ENCODE measurements at places on chromosomes 6 and 20.

DNA sequence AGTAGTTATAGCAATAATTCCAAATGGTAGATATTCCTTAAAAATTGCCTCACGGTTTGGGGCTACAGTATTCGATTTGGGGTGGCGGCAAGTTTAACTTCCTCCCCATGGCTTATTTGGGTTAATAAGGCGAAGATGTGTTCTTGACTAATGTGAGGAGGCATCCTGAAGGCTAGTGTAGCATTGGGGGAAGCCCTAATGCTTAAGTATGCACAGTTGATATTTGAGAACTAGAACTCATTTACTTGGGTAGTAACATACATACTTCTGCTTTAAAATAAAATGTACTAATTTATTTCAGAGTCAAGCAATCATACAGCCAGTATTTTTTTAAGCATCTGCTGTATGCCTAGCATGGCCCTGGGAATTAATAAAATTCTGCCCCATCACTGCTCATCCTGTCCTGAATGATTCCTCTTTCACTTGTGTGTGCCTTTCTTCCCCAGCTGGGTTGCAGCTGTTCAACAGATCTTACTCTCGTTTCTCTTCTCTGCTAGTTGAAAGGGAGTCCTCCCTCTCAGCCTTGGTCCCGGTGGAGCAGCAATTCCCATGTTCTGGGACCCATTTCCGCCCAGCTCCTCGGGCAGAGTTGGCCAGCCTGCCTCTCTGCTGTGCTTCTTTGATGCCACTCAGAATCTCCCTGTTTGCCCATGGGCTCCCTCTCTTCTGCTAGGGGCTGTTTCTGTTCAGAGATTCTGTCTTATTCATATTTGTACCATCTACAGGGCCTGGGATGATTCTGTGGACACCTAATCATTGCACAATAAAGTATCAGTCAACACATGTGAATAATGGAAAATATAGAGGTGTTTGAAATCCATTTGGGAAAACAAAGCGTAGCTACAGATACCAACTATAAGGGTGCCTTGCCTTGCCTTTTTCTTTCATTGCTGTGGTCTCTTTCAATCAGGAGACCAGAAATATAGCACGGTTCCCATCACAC lies 104.8 kb downstream of the ARID1B start:
- DNase-seq, result no peak

DNA sequence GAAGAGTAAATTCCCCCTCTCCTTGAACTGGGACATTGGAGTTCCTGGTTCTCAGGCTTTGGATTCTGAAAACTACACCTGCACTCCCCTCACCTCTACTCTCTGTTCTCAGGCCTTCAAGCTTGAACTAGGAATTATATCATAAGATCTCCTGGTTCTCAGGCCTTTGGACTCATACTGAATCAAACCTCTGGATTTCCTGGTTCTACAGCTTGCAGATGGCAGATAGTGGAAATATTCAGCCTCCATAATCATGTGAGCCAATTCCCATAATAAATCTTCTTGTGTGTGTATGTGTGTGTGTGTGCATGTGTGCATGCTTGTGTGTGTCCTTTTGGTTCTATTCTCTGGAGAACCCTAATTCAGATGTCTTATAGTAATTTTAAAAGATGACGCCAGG lies 12.7 kb upstream of the CHD6 start:
- no peak for DNase-seq

GRCh38 chr6:169035385-169036240 lies 218.0 kb downstream of the THBS2 start:
- no peak for DNase-seq

- no peak for DNase-seq
Observed at GRCh38 chr6:146850238-146850896, 251.6 kb downstream of the ADGB start.

DNA sequence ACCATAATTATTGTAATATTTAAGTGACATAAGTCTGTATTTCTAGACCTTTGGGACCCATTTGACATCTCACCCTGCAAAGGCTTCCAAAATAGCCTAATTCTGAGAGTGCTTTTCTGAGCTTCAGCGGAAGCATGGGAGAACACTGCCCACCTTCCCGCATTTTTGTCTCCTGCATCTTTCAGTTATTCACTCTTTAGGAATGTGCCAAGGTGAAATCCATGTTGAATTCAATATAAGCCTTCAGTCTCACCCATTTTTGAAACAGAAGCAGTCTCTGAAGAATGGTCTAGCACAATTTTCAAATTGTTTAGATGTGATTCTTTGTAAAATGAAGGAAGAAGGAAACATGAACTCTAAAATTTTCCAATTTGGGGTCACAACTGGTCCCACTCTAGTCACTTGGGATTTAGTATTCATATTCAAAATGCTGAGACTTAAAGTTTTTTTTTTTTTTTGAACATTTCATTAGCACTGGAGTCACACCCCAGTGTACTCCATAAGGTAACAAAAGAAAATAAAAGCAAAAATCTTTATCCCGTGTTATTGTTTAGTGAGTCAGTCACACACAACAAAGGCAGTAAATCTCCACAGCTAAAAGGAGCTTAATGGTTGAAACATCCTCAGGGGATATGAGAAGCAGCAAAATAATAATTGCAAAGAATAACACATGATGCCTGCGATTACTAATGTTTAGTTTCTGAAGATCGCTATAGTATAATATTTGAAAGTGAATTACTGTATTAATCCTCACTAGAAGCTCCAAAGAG lies 479.9 kb upstream of the BTBD3 start:
- no peak for DNase-seq

DNA sequence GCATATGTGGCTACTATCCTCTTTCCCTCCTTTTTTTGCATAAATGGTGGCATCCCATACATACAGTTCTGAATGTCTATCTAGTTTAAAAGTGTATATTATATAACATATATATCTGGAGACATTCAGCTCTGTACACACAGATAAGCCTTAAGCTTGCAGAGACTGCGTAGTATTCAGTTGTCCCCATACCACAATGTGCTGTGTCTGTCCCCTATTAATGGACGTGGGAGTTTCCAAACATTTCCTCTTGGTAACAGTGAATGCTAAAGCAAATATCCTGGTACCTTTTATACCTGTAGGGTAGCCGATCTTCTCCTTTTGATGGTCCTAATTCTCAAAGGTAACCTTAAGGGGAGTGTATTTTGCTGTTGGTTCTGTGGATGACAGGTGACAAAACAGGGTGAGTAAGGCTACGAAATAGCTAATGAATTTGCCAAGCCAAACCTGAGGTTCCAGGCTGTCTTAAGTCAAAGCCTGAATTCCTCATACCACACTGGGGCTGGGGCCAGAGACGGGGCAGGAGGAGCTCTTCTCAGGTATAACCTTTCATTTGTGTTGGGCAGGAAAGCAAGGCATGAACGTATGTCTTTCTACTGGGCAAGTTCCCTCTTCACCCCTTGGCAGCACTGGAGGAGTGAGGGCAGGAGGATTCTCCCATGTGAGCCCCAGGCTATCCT lies 7.8 kb upstream of the C2 start:
- DNase-seq, result no peak
